ENCODE measurements at places on chromosomes 12 and 14. TPM values are rescaled to one million over a fixed set of nuclear protein-coding genes. Genes with fewer than 3 reads are reported as not detected.

GRCh38 chr14:44567997-44568396 lies 60.9 kb upstream of the FSCB start:
- DNase-seq = no peak

The RNF10 gene
- 218 TPM for polyA plus RNA-seq

DNA sequence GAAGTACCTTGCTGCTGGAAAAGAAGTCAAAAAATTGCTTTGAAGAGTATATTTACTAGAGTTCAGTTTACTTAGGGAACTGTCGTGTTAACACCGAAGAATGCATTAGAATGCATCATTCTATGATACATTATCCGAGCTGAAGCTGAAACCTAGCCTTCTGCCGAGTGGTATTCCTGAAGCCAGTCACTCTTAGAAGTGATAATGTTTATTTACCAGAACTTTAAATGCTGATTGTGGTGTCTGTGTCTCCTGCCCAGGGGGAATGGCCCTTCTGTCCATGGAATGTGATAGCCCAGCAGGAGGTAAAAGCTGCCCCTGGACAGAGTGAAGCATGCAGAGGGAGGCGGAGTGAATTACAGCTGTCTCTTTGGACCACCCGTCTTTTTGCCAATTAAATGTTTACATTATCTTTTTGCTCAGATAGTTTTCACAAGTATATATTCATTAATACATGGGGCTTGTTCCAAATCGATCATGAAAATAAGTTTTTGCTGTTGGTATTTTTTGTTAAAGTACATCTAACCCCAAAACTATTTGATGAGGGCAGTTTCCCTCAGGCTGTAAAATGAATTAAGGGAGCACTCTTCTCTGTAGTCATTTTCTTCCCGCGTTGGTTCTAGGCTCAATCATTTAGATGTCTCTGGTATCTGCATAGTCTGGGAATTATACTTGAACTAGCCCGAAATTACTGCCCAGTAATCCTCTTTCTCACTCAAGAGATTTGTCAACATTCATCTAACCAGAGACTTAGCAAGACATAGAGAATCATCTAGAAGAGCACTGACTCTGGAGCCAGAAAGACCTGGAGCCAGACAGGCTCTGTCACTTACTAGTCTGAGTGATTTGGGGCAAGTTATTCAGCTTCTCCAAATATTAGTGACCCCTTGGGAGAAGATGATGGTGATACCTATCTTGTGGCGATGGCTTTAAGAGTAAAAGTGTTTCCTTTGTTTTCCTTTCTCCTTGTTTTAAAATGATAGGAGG lies 147.6 kb downstream of the CRADD start:
- no peak for DNase-seq

DNA sequence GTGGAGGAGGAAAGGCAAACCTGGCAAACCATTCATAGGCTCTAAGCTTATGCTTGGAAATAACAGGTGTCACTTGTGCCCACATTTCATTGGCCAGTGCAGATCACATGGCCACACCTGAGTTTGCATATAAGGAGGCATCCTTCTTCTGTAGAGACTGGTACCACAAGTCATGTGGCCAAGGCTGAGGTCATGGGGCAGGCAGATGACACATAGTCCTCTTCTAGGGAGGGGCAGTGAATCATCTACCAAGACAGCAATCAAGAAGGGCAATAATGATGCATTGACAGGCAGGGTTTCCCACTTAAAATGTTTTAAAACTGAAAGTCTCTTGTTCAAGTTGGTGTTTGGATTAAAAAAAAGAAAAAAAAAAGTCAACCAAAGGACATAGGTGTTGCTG lies 77.3 kb downstream of the DAAM1 start:
- DNase-seq = no peak

DNA sequence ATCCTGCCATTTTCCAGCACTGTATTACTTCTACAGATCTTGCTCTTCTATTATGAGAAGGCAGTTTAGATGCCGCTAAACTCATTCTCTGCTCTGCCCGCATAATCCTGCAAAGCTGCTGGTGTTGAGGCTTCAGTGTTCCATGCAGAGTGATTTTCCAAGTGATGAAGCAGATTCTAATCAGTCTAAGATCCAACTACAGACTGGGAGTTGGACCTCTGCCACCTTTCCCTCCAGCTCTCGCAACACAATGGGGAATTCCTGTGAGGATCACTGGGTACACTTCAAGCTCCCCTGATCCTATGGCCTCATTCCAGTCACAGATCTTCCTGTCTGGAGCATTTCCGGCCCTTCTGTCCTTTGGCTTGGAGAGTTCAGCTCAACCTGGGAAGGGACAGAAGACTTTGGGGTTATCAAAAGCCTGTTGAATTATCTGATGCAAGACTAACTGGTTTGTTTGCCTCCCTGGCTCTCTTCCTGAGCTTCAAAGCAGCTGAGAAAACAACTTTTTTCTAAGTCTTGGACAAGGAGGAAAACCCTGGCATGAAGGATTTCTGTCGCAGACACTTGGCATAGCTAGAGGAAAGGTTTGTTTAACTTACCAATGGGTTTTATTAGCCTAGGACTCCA lies 333.9 kb downstream of the ZFP36L1 start:
- peak; percentile 57 for DNase-seq

DNA sequence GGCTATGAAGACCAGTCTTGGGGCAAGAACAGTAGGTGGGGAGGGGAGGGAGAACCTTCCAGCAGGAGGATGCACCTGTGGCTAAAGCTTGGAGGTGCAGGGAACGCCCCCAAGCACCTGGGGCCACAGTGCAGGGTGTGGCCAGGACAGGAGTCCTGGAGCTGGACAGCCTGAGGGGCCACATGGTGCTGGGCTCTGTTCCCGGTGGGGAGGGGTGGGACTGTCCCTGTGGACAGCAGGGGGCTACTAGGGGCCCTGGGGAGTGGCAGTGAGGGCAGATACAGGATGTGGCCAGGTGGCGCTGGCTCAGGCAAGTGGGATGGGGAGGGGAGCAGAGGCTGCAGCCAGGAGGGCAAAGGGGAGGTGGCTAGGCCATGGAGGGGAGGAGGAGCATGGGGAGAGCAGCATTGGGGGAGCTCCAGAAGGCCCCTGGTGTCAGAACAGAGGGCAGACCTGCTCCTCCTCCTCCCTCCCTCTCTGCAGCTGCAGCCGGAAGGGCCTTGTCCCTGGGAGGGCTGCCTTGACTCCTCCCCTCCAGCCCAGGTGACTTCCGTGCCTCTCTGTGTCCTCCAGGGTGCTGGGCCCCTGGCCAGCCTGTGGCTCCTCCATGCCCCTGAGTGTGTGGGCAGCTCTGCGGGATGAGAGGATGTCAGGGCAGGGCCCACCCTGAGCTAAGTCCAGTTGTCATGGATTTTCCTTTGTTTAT lies 68.4 kb upstream of the DLK1 start:
- no peak for DNase-seq

The PRKD1 gene
- polyA plus RNA-seq = 2.1 TPM

GRCh38 chr12:171743-172676 lies 41.9 kb downstream of the SLC6A12 start:
- no peak for DNase-seq

DNA sequence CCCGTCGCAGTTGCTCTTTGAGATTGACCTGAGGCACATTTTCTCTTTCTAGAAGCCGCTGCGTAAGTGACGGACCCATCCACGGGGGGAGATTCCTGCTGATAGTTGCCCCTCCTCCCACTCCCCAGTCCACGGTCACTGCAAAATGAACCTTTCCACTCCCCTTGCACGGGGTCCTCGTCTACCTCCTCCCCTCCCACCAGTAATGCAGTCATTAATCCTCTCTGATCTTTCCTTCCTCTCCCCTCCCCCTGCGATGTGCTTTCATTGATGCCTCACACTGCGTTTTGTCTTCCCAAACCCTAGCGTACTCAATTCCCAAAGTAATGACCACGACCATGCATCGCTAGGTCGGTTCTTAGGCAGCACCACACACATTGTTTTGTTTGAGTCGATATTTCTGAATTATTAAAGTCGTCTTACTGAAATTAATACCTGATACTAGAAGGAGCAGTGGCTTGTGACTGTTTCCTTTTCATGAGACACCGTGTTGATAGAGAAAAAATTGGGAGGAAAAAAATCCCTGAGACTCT lies 857 bp downstream of the ETNK1 start:
- DNase-seq = peak; percentile 22

The MAPKAPK5 gene
- polyA plus RNA-seq = 9.1 TPM

DNA sequence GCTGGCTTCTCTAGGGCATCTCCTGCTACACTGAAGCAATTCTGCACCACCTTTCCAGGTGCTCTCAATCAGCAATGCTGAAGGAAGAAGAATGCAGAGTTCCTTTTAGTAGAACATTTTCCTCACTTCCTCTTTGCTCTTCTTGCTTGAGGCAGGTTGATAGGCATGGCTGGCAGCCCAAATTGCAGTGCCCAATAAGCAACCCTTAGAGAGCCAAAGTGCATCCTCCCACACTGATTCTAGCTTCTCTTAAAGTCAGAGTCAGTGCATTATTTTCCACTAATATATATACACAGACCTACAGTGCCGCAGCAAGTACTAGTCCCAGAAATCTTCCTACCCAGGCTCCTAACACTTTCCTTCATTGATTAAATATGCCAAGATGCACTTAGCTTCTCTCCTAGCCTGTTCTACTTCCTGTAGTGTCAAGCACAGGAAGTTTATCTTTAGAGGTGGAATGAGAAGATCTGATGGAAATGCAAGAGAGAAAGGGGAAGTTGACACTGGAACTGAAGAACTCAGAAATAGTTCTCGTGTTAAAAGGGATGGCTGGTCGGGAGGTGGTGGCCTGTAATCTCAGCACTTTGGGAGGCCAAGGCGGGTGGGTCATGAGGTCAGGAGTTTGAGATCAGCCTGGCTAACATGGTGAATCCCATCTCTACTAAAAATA lies 132.7 kb downstream of the SSPN start:
- no peak for DNase-seq

DNA sequence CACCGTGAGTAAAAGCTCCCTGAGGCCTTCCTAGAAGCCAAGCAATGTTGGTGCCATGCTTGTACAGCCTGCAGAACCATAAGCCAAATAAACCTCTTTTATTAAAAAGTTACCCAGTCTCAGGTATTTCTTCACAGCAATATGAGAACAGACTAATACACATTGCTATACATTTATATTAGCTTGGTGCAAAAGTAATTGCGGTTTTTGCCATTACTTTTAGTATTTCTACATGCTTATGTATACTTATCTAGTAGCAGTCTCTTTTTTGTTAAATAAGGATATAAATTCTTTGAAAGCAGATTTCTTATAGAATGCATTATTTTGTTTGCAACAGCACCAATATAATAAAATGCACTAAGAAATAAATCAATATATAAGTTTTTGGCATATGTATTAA lies 619.6 kb downstream of the FSCB start:
- no peak for DNase-seq

GRCh38 chr14:93619176-93619793 lies 169.0 kb downstream of the PRIMA1 start:
- peak; percentile 45 for DNase-seq

DNA sequence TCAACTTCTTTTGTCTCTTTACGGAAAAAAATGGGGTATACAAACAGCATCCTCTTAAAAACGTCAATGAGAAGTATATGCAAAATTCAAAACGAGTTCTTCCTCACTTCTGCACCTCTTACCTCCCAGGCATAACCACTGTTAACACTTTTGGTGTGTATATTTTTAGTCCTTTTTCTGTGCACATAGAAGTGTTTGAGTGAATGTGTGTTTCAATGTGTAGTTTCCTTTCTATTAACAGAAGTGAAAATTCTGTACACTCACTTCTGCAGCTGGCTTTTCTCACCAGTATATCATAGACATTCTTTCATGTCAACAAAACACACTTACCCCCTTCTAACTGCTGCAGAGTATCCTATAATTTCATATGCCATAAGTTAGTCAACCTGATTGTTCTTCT lies 5.4 kb downstream of the UBR7 start:
- no peak for DNase-seq

DNA sequence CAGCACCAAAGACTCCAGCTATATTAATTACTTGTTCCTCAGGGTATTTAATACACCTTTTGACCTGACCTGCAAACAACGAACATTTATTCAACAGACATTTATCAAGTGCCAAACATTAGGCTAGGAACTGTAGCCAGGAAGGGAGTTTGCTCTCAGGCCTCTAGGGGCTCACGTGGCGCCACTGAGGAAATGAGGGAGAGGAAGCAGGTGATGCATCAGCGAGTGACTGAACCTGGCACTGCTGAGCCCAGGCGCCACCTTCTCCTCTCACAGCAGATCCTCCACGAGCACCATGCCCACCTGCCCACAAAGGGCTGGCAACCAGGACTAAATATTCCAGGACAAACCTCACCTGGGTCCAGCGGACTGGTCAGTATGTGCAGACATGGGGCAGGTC lies 50.2 kb downstream of the SETD3 start:
- no peak for DNase-seq

The MIP gene
- not detected for polyA plus RNA-seq

- no peak for DNase-seq
Observed at GRCh38 chr12:43407816-43408645, 144.0 kb downstream of the ADAMTS20 start.

- DNase-seq = no peak
Observed at GRCh38 chr12:77940011-77940423, 109.3 kb downstream of the NAV3 start.

DNA sequence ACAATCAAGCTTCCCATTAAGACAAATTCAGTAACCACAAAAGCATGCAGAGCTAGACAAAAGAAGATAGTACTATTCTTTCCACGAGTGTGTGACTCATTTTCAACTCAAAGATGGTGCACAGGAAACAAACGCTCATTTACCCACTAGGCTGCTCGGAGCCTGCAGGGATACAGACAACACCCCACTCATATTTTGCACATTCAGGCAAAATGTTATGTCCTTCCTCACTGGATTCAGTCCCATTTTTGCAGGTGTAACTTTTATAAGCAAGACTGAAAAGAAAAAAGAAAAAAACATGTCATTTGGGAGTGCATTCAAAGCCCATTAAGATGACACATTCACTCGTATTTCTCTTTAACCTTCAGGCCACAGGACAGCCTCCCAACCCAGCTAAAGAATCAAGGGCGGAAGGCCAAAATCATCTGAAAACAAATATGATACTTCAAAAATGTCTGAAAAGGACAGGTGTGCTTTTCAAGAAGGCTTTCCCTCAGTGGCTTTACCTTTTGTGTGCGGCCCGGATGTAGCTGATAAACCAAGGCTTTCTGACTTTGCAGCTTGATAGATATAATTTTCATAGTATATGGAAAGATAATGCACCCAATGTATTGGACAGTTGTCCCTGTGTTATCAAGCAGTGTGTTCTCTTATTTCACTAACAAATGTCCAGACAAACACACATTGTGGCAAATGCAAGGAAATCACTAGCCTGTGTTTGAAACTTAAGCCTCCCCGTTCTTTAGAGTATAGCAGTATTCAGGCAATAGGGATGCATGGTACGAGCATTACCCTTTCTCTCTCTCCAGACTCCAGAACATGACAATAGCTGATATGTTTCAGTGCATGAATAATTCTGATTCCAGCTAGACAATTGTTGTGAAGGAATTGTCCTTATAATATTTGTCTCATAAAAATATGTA lies 147.8 kb upstream of the KRR1 start:
- DNase-seq = no peak

The ADAM21 gene
- not detected for polyA plus RNA-seq

GRCh38 chr12:100688451-100688864 lies 106.1 kb upstream of the ANO4 start:
- no peak for DNase-seq

The GOLT1B gene
- 16.0 TPM for polyA plus RNA-seq

The CCDC92 gene
- polyA plus RNA-seq = 76.2 TPM

- peak; percentile 37 for DNase-seq
Observed at GRCh38 chr14:35403114-35403602, 1.4 kb downstream of the NFKBIA start.
